ENCODE measurements at places on chromosomes 7 and 10.

DNA sequence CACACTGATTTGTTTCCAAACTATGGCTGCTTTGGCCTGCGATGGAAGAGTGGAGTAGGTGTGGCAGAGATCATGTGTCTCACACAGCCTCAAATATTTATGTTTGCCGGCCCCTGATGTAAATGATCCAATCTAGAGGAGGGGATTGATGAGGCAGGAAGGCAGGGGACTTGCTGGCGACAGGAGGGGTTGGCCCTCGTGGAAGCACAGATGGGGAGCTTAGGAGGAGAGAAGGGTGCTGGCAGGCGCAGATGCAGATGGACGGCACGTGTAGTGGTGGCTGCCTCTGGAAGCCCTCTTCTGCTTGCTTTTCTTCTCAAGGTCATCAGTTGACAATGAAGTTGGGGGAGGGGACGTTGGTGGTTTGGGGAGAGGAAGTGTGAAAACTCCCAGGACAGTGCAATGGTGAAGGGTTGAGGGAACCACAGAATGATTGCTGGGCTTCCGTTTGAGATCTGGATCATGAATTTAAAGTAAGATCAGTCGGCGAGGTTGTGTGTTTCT, 15.4 kb downstream of the COL13A1 start:
- no peak for DNase-seq

DNA sequence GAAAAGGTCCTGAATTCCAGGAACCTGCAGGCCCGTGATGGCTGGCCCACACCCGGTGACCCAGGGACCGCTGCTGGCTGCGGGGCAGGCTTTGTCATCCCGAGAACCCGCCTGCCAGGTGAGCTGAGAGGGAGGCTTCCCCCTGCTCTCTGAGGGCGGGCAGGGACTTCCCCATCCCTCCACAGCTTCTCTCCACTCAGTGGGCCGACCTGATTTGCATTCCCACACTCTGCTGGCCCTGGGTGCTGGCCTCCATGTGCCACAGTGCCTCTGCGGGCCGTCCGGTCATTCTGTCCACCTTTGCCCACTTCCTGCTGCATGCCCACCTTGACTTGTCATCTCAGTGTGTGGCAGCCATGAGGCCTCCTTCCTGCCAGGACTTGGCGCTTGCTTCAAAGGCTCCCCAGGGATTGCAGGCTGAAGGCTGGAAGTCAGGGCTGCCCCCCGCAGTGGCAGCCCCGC, 35.3 kb downstream of the PALD1 start:
- DNase-seq, result no peak

GRCh38 chr10:126384269-126384873, 3.9 kb downstream of the ADAM12 start:
- no peak for DNase-seq

- DNase-seq, result no peak
These were observed 416.2 kb upstream of the NFE2L3 start for GRCh38 chr7:25735674-25736242.

DNA sequence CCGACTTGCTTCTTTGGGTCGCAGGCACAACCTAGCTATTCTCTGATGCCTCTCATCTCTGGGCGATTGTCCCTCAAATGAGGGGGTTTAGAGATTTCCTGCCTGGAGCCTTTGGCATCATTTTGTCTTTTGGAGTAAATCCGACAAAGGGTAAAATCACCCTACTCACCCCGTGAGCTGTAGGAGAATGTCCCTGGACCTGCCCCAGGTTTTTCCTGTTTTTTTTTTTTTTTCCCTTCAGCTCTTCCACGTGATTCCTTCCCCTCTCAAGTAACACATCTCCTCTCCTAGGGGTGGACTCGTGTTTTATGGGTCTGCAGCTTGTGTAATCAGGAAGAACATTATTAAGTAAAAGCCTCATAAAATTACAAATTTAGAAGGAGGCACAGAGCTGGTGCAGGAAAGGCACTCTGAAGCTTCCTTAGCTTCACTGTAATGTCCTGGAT, 128.4 kb upstream of the ZNF746 start:
- no peak for DNase-seq

DNA sequence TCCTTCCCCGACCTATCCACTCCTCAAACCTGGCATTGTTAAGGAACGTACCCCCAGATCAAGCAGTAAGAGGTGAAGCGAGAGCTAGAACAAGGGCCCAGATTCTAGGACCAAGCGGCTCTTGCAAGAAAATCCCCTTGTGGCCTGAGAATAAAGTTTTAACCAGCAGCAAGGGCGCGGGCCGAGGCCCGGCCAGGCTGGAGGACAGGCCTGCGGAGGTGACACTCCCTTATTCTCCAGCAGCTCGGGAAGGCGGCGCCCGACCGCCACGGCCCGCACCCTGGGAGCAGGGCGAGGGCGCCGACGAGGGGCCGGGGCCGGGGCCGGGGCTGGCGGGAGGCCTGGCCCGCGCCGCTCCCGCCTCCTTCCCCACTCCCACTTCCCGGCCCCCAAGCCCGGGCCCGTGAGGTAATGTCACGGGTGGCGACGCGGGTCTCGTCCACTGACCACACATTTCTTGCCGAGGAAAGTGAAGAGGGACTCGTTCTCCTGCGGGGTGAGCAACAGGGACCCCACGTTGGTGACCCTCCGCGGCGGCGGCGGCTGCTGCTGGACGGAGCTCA, 551 bp downstream of the WASL start:
- peak; percentile 60 for DNase-seq

GRCh38 chr7:154892459-154892858, 110.5 kb downstream of the PAXIP1 start:
- no peak for DNase-seq

- peak; percentile 80 for DNase-seq
These were observed at the start of gene VOPP1 for GRCh38 chr7:55572378-55573233. Gene VOPP1 (minus strand): TSS chr7:55572502. CDS start chr7:55572324, 178 bp downstream.

DNA sequence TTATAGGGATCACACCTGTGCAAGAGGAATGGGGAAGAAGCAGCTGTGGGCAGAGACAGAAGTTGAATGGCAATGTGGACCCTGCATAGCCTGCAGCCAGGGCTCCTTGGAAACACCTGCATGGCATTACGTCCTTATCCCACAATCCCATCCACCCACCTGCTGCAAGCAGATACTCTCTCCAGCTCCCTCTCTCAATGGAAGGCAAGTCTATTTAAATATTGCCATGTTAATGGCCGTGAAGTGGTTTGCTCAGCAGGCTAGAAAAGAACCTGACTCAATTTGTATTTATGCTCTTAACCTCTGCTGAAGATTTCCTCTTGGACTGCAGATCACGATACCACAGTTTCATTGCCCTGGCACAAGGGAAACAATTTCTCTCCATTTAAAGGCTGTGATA, 417.0 kb downstream of the TYW1 start:
- no peak for DNase-seq

DNA sequence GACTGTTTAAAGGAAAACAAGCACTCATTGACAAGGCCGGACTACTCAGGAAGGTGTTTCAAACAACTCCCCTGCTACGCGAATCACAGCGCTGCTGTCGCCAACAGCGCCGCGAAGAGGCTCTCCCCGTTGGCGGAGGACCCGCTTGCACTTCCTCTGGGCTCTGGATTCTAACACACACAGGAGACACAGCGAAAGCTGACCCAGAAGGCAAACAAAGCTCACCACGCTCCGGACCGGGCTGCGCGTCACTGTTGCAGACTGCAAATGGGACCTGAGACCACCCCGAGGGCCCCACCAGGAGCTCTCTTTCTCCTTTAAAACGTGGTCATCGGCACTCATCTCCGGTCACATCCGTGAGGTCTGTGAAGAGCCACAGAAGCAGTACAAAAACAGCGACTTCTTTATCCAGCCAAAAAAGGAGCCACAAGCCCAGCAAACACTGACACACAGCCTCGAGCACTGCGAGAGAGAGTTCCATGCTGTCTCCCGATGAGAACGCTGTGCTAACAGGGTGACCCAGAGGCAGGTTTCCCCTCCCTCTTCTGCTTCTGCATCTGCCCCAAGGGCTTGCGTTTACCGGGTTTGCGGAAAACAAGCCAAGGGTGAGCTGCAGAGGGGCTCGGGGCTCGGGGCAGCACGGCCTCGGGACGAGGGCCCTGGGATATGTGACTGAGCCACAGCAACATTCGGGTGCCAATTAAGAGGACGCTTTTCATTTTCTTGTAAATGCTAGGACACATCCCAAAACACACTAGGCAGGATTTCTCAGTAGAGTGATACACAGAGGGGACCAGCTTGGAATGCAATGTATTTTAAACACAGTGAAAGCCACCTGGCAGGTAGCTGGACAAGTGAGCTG, 41.3 kb downstream of the AMZ1 start:
- DNase-seq, result no peak

GRCh38 chr7:35316549-35316948, 62.6 kb upstream of the TBX20 start:
- no peak for DNase-seq

GRCh38 chr10:13238271-13239077, 4.3 kb upstream of the UCMA start:
- no peak for DNase-seq

- DNase-seq, result no peak
These were observed 195.2 kb downstream of the MDFIC start for GRCh38 chr7:115116773-115117715.

DNA sequence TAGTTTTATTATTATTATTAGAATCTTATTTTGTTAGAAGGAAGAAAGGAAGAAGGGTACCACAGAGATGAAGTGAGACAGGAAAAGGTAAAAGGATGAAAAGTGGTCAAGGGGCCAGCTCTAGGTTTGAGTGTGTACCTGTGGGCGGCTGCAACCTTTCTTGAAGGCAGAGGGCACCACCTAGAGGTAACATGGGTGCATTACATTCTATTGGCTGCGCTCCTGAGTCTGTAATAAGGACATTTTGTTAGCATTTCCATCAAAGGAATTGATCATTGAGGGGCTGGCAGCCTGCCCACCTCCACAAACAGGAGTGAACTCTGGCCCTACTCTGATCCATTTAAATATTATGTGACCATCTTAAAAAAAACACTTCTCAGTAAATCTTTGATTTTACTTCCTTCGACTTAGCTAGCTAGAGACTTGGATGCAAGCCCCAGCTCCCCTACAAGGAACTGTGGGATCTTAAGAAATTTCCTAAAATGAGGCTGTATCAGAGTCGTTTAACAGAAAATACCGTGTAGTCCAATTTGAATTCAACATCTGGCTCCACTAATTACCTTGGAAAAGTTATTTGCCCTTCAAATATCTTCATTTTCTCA, 610.4 kb downstream of the IPMK start:
- peak; percentile 42 for DNase-seq

GRCh38 chr7:37425498-37425897, 23.2 kb downstream of the ELMO1 start:
- DNase-seq, result no peak
